NCI-H187 (cell line): ENCODE measurements at places on chromosomes 1 and 21.

DNA sequence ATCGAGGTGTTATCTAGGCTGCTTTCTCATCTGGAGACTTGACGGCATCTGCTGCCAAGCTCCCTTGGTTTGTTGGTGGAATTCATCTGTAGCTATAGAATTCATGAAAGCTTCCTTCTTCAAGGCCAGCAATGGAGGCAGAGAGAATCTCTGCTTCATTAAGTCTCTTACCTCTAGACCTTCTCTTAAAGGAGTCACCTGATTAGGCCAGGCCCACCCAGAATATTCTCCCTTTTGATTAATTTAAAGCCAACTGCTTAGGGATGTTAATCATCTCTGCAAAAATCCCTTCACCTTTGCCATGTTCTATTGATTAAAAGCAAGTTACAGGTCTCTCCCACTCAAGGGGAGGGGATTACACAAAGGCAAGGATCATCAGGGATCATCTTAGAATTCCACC lies 5.3 kb upstream of the NCF2 start:
- no peak for DNase-seq

- no peak for DNase-seq
Observed at GRCh38 chr1:59096501-59096900, 200.4 kb upstream of the FGGY start.

DNA sequence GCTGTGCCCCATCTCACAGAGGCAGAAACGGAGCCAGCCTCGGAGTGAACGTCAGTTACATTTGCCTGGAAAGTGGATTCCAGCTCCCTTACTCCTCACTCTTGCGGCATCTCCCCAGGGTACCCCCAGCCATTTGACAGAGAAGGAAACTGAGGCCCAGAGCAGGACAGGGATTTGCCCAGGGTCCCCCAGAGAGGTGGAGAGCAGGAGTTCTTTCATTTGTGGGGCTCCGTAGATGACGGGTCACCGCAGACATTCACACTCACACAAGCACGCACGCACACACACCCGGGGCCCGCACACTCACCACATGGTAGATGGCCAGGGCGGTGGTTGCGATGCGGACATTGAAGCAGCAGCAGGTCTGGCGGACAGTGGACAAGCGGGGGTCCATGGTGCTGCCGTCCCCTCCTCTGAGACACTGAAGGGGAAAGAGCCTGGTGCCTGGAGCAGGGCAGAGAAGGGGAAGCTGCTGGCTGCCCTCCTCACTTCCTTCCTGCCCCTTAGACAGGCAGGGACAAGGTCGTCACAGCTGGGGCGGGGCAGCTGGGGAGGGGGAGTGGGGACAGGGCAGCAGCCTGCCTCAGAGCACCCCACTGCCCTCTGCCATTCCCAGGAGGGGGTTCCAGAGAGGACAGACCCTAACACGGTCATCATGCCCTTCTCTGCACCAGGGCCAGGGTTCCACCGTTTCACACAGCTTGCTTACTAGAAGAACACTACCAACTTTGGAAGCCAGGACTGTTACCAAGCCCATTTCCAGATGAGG lies at the start of gene LAPTM5:
TSS of gene LAPTM5 (minus strand) at position 423 of the 769 bp plus-strand sequence. CDS start at position 394, 29 bp downstream.
- no peak for DNase-seq

DNA sequence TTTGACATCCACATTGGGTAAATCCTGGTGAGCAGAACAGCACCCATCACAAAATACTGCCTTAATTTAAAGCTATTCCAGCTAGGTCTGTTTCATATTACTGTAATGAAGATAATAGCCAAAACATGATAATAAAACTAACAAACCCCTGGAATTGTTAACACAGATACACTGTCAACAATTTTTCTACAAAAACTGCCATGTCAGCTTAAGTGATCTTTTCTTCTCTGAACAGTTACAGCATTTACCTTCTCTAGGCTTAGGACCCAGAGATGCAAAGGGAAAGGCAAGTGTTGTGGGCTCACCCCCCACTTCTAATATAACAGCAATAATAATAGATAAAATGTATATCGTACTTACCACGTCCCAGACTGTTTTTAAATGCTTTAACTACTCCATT lies 92.1 kb downstream of the SMYD3 start:
- DNase-seq: no peak

GRCh38 chr1:176903474-176903873 lies 261.0 kb downstream of the ASTN1 start:
- no peak for DNase-seq

GRCh38 chr1:76073481-76073880 lies 1.1 kb upstream of the ST6GALNAC3 start:
- DNase-seq: no peak

DNA sequence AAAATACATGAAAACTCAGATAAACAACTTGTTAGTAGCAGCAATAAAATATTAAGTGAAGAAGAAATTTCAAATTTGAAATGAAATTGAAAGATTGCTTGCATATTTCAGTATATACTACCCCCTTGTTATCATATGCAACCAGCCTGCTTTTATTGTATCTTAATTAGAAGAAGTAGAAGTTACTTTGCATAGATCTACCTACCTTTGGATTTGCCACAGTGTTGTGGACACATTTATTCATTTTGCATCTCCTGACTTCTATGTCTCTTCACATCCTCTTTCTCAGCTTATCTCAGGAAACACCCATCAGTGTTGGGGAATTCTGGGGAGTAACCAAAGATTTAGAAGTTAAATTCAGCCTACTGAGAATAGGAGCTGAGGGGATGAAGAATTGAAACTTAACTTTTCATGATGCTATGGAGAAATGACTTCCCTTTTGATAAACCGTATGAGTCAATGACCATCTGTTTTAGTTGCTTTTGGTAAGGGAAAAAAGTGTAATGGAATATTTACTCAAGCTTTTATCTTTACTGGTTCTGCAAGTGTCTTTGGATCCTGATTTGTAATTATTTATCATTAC lies 96.9 kb downstream of the RGL1 start:
- DNase-seq: no peak

DNA sequence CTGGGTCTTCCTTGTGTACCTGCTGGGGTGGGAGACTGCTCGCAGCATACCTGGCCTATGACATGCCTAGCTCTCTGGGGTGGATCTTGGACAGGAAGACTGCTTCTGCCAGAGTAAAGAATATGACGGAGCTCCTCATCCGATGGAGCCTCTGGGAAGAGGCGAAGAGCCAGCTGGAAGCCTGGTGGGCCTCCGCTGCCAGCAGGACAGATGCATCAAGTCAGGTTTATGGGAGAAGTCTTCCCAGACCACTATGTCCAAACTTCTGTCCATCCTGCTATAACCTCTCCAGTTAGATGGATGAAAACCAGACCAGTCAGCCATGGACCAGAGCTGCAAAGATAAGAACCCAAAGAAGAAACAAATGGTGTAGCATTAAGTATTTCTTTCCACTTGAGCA lies 27.7 kb upstream of the NGF start:
- no peak for DNase-seq

DNA sequence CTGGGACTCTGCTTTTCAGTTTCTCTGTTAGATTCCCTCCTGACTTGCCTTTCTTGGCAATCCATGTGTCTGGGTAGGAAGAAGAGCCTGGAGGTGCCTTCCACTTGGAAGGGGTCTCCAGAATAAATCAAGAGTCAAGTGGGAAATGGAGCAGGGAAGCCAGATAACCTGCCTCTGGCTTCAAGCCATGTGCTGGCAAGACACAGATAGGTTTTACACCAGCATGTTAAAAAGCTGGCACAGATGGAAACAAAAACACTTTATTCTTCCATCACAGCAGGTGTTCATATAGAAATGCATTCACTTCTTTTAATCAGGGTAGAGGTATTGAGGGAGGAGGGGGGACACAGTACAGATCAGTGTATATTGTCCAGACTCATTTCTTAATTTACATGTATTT lies 356.9 kb upstream of the RUNX1 start:
- no peak for DNase-seq

- no peak for DNase-seq
Observed at GRCh38 chr1:221761354-221762002, 19.6 kb upstream of the DUSP10 start.

- no peak for DNase-seq
Observed at GRCh38 chr1:7050751-7051665, 265.8 kb downstream of the CAMTA1 start.

- no peak for DNase-seq
Observed at GRCh38 chr1:28135371-28136168, 40.9 kb downstream of the PTAFR start.

DNA sequence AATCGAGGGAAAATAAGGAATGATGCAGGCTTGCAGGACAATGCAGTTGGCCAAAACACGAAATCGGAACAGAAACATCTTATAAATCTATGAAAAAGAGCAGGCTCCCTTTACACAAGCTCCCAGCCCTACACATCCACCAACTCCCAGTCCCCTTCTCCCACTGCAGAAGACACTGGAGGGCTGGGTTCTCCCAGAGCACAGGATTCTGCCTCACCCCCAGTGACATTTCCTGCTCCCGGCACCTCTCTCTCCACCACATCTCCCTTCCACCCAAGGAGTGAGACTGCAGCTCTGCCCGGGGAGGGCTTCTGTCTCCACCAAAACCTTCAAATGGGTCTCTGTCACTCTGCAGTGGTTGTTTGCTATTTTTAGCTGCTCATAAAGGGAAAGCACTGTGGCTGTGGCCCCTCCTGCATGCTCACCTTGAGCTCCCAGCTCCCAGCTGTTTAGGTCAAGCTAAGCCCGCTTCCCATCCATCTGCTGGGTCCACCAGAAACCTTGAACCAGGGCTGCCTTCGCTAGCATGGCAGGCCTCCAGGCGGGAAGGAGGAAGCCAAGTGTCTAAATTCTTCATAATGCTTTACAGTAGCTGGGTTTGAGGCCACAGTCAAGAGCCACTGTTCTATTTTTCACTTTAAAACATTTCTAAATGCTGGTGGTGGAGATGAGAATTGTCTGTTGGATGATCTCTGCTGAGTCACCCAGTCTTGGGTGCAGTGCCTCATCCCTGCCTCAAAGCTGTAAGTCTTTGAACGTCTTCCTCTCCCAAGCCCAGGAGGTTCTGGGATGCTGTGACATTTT lies 3.3 kb upstream of the C2CD2 start:
- no peak for DNase-seq

DNA sequence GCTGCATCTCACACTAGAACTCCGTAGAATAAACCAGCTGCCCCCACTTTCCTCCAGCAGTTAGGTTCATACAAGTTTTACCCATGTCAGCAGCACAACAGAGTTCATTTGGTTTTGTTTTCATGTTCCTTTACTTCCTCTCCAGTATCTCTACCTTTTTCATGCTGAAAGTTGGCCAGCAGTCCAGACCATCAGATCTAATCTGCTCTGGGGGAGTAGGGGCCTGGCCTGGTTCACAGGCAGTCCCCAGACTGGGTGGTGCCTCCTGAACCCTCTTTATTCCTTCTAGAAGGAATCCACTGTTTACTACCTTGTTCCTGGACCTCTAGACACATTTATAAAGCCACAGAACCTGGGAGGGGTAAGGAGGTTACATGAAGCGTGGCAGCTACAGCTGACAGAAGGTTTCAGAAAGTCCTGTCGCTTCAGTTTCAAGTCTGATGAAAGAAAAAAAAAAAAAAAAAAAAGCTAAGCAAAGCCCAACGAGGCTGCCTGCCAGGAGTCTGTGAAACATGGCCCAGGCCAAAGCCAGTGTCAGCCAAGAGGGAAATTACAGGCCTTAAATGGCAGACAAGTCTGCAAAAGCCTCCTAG lies 184.6 kb upstream of the JUN start:
- no peak for DNase-seq

GRCh38 chr21:46124926-46125845 lies 27.3 kb downstream of the COL6A2 start:
- no peak for DNase-seq

- no peak for DNase-seq
Observed at GRCh38 chr1:26289158-26290059, 9.5 kb downstream of the SH3BGRL3 start.

GRCh38 chr1:3069491-3070308 lies 697 bp downstream of the PRDM16 start:
- no peak for DNase-seq

DNA sequence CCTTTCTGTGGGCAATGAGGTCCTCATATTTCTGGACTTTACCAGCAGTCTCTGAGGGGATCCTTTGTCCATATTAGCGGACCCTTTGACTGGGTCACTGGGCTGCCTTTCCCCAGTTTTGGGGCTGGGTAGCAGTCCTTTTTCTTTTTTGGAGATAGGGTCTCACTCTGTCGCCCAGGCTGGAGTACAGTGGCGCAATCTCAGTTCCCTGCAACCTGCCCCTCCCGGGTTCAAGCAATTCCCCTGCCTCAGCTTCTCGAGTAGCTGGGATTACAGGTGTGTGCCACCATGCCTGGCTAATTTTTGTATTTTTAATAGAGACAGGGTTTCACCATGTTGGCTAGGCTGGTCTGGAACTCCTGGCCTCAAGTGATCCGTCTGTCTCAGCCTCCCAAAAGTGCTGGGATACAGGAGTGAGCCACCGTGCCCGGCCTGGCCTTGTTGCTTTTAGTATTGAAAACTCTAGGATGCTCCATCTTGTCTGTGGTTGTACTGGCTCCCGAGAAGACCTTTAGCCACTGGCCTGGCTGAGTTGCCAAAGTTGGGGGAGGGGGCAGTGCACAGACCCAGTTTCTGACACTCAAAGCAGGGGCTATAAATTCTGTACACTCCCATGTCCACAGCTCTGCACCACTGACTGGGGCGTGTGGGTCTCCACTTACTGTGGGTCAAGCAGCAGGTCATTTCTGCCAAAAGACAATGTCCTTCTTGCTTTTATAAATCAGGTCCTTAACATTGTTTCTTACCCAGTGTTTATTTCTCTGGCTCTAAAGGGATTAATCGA lies 33.1 kb downstream of the MAN1C1 start:
- DNase-seq: no peak

DNA sequence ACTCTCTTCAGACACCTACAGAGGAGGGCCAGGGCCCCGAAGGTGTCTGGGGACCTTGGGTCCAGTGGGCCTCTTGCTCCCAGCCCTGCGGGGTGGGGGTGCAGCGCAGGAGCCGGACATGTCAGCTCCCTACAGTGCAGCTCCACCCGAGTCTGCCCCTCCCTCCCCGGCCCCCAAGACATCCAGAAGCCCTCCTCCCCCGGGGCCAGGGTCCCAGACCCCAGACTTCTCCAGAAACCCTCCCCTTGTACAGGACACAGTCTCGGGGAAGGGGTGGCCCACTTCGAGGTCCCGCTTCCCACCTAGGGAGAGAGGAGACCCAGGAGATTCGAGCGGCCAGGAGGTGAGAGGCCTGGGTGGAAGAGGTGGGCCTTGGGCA lies 3.7 kb downstream of the ADAMTSL4 start:
- no peak for DNase-seq

DNA sequence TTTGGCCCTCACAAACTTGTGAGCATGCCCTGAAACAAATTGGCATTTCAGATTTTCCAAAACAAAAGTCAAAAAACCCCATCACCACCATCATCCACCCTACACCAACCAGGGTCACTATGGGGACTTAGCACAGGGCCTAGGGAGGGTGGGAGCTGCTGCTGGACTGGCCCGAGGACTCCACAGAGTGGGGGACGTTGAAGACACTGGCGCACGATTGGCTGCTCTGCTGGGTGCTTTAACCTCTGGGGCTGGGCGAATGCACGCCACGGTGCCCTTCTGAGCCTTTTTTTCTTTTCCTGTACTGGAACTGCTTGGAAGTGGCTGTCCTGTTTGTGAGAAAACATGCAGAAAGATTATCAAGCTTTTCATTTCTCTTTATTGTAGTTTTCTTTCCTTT lies 92.8 kb downstream of the CD247 start:
- DNase-seq: no peak

GRCh38 chr1:87436534-87436933 lies 107.9 kb downstream of the LMO4 start:
- DNase-seq: no peak
